ENCODE measurements at places on chromosomes 13 and 19. TPM values are rescaled to one million over a fixed set of nuclear protein-coding genes. Genes with fewer than 3 reads are reported as not detected.

The ZNF844 gene
- total RNA-seq = 2.2 TPM

The HTR2A gene
- not detected for total RNA-seq

The MRPL34 gene
- total RNA-seq = 276 TPM

The PLK5 gene
- not detected for total RNA-seq
